A549 treated with AZD2906 at 1 μM for 4 hours (cell line): ENCODE measurements at places on chromosomes 5 and 9. TPM values are rescaled to one million over a fixed set of nuclear protein-coding genes. Genes with fewer than 3 reads are reported as not detected.

The SLC45A2 gene
- total RNA-seq = not detected in 5 replicates

The AIF1L gene
- total RNA-seq = 1.8 to 2.0 TPM (median 2.0 TPM) in 5 replicates

The NUP214 gene
- 23.0 to 25.5 TPM (median 24.3 TPM) in 5 replicates for total RNA-seq

The PRRX2 gene
- total RNA-seq = 5.3 to 12.3 TPM (median 10.4 TPM) in 5 replicates

The FOXD4L3 gene
- 0.05 to 0.21 TPM (median 0.10 TPM) in 4 of 5 replicates, not detected in the other for total RNA-seq

The TTC16 gene
- 0.02 to 0.06 TPM (median 0.05 TPM) in 5 replicates for total RNA-seq

The SHISAL2B gene
- total RNA-seq = 0.15 TPM in 1 of 5 replicates, not detected in the others

The TNFSF8 gene
- not detected in 5 replicates for total RNA-seq

The GPRIN1 gene
- total RNA-seq = 8.2 to 9.6 TPM (median 9.2 TPM) in 5 replicates

The GPR150 gene
- total RNA-seq = 0.07 to 0.20 TPM (median 0.13 TPM) in 5 replicates

The SGCD gene
- 3.2 to 5.4 TPM (median 4.1 TPM) in 5 replicates for total RNA-seq

The OR13J1 gene
- not detected in 5 replicates for total RNA-seq
